HCT116 (cell line): ENCODE measurements at places on chromosomes 2 and 18.

GRCh38 chr2:36453652-36454051 lies 98.1 kb downstream of the CRIM1 start:
- no peak for DNase-seq

- DNase-seq, result no peak
Measured at GRCh38 chr2:66461664-66462500, 27.0 kb downstream of the MEIS1 start.

DNA sequence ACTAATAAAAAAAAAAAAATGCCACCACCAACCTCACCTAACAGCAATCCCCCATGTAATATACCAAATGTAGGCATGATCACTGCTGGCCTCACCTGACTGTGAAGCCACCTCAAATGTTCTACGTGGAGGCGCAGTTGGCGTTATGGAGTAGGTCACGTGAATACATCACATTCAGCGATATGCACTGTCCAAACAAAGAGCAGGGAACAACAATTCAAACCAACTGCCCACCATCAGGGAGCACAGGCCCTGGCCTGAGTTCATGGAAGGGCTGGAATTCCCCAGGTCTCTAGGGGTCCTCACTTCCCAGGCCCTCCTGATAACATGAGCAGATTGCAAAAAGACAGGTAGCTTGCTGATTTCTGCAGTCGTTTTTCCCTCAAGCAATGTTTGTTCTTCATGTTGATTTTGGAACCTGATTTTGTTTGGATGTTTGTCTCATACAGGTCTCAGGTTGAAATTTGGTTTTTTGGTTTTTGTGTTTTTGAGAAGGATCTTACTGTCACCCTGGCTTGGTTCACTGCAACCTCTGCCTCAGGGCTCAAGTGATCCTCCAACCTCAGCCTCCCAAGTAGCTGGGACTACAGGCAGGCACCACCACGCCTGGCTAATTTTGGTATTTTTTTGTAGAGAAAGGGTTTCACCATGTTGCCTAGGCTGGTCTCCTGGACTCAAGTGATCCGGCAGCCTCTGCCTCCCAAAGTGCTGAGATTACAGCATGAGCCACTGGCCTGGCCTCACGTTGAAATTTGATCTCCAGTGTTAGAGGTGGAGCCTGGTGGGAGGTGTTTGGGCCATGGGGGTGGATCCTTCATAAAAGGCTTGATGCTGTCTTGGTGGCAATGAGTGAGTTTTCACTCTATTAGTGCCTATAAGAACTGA lies 15.5 kb downstream of the TBC1D8 start:
- DNase-seq, result no peak

DNA sequence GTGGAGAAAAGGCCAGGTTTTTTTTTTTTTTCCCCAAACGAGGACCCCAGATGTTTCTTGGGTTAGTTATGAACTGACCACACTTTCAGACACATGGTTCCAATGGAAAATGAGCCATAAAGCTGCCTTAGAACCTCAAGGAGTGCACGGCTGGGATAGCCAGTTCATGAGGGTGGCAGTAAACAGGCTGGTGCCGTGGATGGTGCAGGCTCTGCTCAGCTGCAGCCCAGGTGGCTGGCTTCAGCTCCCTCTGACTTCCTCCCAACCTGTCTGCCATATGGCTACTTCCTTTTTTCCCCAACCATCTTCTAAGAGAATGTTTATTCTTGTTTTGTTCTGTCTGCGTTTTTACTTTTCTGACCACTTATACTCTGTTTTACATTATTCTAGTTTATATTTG lies 109.8 kb upstream of the LMAN1 start:
- no peak for DNase-seq

- DNase-seq, result no peak
Measured at GRCh38 chr2:40758401-40759155, 306.7 kb upstream of the SLC8A1 start.

- no peak for DNase-seq
Measured at GRCh38 chr2:8457092-8457481, 224.8 kb upstream of the ID2 start.

- DNase-seq, result no peak
Measured at GRCh38 chr2:17576802-17577201, 36.3 kb downstream of the VSNL1 start.

DNA sequence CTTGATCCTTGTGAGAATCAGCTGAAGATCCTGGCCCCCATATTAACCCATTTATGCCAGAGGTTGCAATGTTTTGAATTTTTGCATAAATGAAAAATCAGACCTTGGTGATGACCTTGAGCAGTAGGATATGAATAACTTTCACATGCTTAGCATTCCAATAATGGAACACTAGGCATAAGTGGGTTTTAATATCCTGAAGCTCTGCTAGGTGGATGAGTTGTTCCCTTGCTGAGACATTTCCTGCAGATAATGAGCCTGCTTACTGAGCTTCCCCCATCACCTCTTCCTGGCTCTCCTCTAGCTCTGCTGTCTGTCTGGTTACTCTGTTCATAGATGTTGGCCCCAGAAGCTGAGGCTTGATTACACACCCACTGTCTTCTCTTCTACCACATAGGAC lies 25.5 kb upstream of the SEC11C start:
- no peak for DNase-seq

DNA sequence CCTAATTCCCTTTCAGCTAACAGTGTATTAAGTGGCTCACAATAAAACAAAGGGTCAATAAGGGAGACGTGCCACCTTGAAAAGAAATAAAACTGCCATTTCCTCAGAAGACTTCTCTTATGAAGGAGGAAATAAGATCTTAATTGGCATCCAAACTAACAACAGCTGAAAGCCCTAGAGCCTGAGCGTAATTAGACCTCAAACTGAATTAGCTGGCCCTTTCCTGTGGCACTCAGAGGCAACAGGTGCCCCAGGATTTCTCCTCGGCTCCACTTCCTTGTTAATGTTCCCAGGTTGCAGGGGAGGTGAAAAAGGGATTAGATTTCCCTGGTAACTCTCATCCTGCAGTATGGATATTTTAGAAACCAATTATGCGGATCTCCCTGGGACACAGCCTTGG lies 804.3 kb downstream of the DCDC2C start:
- no peak for DNase-seq

GRCh38 chr2:45497355-45497754 lies 113.7 kb downstream of the SRBD1 start:
- no peak for DNase-seq

GRCh38 chr2:5766056-5766455 lies 73.9 kb downstream of the SOX11 start:
- DNase-seq, result no peak

GRCh38 chr2:194383401-194383800 lies 1273.6 kb upstream of the SLC39A10 start:
- DNase-seq, result peak; percentile 12

- no peak for DNase-seq
Measured at GRCh38 chr2:230250231-230250630, 24.7 kb downstream of the SP140 start.

DNA sequence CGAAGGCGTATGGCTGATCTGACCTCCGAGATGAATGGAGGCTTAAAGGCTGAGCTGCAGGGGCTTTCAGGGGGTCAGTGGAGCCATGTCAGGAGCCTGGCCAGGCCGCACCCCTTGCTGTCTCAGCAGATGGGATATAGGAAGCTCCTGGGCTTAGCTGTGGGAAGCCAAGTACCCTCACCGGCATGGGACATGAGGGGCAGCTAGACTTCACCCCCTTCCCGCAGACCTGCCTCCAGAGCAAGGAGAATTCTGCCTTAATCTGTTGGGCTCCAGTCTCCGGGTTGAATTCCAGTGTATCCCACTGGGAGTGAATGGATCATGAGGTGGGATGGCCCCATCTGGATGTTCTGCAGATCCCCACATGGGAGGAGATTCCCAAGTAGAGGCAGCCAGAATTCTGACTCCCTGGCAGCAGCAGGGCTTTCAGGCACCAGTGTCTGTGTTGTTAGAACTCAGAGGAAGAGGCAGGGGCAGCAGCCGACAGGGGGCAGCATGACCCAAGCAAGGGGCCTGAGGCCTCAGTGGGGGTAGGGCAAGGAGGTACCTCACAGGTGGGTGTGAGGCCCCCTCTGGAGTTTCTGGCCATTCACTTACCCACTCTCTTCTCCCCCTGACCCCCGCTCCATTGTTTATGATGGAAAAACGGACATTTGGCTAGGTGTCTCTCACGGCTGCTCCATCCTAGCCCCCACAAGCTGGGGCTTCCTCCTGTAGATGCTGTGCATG lies 19.1 kb downstream of the CAPG start:
- DNase-seq, result peak; percentile 18

DNA sequence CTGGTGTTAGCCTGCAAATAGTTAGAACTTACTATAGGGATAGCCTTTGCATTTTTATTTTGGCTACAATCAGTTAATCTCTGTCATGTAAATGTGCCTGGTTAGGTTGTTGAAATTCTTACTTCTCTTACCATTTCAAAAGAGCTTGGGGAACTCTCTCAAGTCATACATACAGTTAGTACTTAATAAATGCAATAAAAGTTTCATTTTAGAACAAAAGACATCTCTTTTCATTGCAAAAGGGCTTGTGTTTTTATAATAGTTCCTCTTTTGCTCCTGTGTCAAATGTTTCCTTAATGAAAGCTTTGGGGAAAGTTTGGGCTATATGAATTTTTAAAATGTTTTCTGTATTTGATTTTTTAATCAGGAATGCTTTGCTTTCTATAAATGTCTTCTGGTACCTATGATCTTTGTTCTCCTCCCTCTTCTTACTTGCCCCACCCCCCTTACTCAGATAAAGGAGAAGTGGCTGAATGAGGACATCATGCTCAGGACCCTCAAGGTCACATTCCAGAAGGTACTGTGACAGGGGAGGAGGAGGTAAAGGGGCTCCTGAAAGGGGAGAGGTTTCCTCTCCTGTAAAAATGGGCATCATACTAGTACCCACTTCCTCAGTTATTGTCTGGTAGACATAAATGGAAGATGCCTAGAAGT lies 13.6 kb downstream of the PTPN18 start:
- DNase-seq, result no peak

GRCh38 chr18:7062811-7063210 lies 54.8 kb downstream of the LAMA1 start:
- DNase-seq, result no peak

DNA sequence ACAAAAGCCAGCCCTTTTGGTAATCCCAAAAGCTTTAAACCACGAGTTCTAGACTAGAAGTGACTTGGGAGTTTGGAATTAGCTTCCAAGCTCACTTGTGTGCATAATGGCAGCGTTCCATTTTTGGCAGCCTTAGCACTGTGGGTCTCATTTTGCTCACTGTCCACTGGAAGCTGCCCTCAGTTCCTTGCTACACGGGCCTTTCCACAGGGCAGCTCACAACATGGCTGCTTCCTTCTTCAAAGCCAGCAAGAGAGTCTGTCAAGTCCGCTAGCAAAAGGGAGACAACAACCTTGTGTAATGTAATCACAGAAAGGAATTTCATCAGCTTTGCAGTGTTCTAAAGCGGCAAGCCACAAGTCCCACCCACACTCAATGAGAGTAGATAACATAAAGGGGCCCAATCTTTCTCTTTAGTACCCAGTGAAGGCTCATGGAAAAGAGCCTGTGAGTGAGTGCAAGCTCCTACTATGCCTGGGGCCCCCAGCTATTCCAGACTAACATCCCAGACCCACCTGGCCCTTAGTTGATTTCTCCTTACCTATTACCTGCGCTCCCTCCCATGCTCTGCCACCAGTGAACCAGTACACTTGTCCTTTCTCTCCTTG lies 239.7 kb upstream of the FBXO11 start:
- no peak for DNase-seq

DNA sequence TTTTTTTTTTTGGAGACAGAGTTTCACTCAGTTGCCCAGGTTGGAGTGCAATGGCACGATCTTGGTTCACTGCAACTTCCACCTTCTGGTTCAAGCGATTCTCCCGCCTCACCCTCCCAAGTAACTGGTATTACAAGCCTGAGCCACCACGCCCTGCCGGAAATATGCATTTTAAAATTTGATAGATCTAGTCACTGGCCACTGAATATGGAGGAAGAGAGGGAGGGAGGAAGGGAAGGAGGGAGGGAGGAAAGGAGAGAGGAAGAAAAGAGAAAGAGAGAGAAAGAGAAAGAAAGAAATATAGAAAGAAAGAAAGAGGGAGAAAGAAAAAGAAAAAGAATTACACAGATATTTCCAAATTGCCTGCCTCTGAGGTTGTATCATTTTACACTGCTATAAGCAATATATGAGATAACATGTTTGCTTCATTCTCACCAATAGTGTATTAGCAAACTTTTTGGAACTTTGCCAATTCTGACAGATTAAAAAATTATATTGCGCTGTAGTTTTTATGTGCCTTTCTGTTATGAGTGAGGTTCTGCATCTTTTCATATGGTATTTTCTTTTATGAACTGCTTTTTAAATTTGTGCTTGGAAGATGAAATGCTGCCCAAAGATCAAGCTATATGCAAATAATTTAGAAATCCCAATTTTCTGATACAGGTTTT lies 161.2 kb upstream of the MAP3K20 start:
- no peak for DNase-seq

- no peak for DNase-seq
Measured at GRCh38 chr2:88866756-88867155, 175.3 kb downstream of the RPIA start.

DNA sequence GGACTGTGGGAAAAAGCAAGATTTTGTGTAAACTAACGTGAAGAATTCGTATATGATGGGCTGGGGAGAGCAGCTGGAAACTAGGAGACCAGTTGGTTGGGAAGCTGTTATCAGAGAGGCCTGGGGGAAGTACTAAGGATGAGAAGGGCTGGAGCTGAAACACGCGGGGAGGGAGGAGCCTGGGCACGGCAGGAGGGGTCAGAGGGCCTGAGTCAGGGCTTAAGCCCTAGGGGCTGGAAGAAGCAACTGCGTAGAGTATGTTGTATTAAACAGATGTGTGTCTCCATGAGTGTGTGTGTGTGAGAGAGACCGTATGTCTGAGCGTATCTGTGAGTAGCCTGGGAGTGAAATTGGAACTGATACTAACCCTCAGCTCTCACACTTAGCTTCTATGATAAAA lies 8.4 kb downstream of the POMC start:
- DNase-seq, result no peak

GRCh38 chr2:170711774-170712652 lies 3.1 kb upstream of the SP5 start:
- DNase-seq, result no peak

DNA sequence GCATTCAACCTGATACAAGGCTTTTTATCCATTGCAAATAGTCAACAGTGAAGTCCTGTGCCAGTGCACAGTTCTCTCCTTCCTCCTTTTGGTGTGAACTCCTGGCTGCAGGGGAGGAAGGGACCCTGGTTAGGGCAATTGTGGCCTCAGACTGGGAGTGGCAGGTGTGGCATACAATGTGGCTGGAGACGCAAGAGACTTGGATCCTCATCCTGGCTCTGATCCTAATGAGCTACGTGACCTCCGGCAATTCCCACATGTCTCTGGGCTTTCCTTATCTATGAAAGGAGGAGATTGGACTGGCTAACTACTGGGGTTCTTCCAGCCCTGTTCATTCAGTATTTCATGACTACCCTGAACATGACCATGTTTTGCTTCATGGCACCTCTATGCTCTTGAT lies 10.5 kb upstream of the IL1A start:
- DNase-seq, result no peak

GRCh38 chr2:77797088-77797487 lies 274.9 kb upstream of the LRRTM4 start:
- DNase-seq, result no peak

GRCh38 chr18:71760541-71760940 lies 783.6 kb downstream of the CBLN2 start:
- no peak for DNase-seq
